ENCODE measurements at places on chromosomes 12 and 14.

DNA sequence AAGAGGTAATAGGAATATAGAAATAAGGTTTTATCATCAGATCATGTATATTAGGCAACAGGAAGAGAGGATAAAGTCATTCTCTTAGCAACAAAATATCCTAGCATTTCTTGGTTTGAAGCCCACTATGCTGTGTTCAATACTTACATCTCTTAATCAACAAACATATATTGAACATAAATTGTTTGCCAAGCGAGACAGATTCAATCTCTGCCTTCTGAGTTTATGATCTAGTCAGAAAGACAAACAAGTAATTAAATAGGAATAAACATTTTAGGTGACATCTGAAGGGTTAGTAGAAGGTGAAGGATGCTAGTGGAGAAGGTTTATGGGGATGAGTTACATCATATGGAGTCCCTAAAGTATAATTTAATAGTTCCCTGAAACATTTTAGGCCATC, 54.8 kb downstream of the PPHLN1 start:
- no peak for DNase-seq

GRCh38 chr12:56338308-56339157, at the start of gene IL23A:
TSS of gene IL23A (plus strand) at chr12:56338884. CDS start at chr12:56339045, 161 bp downstream.
- no peak for DNase-seq

GRCh38 chr14:36820901-36821300, 159.2 kb downstream of the PAX9 start:
- DNase-seq = no peak

DNA sequence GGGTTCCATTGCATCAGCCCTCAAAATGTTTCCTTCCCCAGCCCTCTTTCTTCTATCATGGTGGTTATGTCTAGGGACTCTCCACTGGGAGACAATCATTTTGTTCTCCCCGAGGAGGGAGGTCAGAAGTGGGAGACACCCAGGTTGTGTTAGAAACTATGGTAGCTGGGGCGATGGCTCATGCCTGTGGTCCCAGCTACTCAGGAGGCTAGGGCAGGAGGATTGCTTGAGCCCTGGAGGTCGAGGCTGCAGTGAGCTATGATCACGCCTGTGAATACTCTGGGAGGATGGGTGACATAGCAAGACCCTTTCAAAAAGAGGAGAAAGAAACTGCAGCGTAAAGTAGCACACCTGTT, 13.0 kb upstream of the LRRC23 start:
- DNase-seq = no peak

DNA sequence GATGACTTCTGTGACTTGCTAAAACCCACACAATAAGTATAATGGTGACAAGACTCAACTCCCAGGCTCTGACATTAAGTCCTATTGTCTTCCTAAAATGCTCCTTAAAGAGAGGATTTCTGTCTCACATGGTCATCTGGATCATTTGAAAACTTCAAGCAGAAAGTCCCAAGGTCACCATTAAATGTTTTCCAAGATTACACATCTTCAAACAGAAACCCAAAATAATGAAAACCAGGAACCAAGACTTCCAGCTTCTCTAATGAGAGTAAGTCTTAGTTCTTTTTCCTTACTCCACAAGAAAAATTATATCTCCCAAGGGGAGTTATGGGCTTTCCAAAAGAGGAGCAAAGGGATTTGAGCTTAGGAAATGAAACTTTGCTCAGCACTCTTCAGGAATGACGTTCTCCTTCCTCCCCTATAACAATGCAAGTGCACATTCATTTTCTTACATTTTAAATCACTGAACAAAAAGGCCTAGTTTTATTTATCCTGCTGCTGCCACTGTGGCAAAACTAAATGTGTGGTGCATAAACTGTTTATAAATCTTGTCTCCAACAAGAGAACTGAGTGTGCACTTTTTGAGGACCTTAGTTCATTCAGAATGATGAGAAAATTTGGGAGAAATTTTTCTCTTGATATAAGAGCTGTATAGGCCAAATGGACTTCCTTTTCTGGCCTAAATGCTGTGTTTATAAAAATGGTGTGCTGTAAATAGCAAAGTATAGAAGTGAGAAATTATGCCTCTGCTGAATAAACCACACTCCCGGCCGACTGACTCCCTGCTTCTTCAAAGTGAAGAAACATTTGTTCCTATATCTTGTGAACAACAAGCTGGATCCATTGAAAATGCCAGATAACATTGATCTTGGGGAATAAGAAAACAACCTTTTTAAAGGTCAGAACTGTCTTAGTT, 148.4 kb upstream of the PLEKHG7 start:
- DNase-seq = no peak

DNA sequence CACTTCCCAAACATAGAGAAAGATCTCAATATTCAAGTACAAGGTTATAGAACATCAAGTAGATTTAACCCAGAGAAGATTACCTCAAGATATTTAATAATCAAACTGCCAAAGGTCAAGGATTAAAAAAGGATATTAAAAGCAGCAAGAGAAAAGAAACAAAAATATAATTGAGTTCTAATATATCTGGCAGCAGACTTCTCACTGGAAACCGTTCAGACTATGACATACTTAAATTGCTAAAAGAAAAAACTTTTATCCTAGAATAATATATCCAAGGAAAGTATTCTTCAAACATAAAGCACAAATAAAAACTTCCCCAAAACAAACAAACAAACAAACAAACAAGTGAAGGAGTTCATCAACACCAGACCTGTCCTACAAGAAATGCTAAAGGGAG, 92.4 kb downstream of the FSCB start:
- DNase-seq = no peak
